ENCODE measurements at places on chromosomes 2 and 18.

DNA sequence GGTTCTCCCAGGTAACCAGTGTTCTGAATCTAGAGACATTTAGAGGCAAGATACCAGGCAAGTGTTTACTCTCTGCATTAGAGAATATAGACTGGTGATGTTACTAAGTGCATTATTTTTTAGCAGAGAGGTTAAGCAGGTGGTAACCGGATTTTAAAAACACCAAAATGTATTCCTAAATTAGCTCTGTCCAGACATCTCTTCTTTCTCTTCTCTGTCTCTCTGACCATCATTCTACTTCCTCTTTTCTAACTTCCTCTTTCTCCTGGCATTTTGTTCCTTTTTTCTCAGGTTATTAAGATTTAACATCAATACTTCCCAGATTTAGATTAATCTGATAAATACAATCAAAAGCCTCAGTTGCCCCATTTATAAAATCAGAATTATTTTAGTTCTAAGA is 31.7 kb upstream of the DYNC1I2 start:
- no peak for DNase-seq

GRCh38 chr2:144325086-144325485 is 194.8 kb downstream of the ZEB2 start:
- peak; percentile 59 for DNase-seq

DNA sequence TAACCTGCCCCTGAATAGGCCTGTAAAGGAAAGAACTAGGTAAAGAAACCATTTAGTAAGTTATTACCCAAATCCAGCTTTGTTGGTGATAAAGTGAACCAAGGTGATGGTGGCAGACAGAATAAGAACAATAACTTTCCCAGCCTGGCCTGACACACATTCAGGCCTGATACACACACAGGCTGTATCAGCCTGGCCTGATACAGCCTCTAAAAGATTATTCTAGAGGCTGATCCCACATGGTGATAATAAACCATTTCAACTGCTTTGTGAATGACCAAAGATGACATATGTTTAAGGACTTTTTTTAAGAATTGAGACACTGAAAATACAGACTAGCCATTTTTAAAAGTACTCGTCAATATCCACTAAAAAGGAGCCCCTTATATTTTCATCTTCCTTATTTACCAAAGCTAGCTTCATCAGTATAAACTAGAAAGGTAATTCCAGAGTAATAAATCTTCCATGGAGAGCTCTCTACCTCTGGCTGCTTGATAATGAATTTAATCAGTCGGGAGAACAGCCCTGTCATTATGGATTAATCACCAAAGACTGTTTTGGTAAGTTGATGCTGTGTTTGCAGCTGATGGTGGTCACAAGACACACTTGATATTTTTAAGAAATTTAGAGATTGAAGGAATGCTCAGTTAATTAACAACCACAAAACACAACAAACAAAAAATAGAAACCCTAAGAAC is 77.2 kb downstream of the SLC8A1 start:
- no peak for DNase-seq

GRCh38 chr2:108921096-108922030 is 67.7 kb downstream of the EDAR start:
- no peak for DNase-seq

DNA sequence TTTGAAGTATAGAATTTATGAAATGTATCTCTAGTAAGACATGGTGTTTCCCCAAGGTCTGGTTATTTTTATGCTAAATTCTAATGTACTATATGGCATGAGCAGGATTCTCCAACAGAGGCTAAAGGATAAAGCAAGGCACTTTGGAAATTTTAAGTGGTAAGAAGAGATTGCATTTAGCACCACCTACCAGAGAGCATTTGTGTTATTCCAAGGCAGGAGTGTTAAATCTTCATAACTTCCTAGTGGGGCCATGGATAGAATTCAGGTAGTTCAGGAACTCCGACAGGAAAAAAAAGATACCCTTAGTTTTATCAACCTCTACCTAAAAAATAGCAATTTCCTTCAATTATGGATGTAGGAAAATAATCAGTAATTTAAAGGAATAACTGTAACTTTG is 497.4 kb upstream of the CRIM1 start:
- DNase-seq: no peak

DNA sequence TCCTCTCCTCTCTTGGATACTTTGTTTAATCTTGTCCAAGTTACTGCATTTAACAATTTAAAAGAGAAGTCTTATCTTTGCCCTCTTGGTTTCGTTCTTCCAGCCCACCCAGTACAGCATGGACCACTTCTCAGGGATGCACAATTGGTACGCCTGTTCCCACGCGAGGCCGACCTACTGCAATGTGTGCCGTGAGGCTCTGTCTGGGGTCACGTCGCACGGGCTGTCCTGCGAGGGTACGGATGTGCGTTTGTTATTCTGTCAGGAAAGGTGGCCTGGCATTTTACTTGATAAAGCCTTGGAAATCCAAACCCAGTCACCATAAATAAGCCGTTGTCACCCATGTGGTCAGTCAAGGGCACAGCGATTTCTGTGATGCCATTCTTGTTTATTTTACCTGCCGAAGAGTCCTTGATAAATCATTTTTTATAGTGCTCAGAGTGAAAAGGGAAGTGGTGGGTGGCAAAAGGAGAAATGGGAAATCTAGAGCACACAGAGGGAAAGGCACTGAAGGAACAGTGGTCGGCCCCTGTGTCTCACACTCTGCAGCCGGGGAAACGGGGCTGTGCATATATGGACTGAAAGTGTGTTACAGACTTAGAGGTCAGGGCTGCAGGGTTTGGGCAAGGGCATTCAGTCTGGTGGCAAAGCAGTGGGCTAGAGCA is 80.5 kb downstream of the DGKD start:
- no peak for DNase-seq

GRCh38 chr2:170423919-170424318 is 246.0 kb downstream of the MYO3B start:
- no peak for DNase-seq

DNA sequence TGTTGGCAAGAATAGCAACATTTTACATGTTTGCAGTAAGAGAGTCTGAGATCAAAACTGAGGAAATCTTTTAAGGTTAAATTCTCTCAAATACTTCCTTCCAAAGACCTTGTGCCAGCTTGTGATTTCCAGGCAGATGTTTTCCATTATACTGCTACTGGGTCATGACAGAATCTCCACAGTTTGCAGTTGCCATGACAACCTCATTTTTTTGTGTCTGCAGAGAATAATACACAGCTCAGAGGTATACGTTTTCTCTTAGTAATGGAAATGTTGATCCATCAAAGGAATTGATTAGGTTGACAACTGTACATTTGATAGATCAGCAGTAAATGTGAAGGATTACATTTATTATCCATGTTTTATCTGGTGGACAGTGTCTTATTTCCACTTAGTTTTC is 29.1 kb upstream of the CSRNP3 start:
- DNase-seq: no peak

GRCh38 chr2:7634409-7634808 is 717.2 kb downstream of the RNF144A start:
- DNase-seq: no peak

DNA sequence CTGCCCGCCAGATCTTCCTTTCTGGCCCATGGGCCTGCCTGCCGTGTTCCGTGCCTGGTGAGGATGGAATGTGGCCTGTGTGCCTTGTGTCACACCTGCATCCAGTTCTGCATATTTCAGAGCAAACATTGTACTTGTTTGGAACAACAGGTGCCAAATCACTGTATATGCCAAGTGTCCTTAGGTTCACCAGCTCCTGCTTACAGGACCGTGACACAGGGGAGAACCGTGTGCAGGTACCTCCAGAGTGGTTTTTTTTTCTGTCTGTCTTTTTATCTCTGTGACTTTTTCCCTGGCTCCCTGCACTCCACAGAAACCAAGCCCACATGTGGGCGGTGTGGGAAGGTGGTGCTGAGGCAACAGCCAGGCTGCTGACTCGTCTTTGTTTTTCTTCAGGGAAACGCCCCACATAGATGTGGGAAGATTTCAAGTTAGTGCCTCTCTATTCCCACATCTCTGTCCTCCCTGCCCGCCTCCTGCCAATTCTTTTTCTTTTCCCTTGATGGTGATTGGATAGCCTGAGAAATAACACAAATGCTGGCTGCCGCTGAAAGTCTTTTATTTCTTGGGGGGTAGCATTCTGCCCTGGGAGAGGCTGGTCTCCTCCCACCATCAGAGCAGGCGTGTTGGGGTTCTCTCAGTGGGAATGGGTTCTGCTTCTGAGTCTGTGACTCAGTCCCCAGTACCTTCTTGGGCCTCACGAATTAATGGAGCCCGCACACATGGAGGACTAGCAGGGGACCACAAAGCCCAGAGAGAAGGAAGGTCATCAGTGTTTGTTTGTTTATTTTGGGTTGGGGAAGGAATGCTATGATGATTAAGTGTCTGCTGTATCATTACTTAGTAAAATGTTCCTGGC is 21.4 kb downstream of the GRHL1 start:
- no peak for DNase-seq

GRCh38 chr2:3762771-3763447 is 59.5 kb downstream of the DCDC2C start:
- DNase-seq: no peak

- DNase-seq: no peak
Observed at GRCh38 chr2:12096051-12096787, 349.8 kb downstream of the LPIN1 start.

DNA sequence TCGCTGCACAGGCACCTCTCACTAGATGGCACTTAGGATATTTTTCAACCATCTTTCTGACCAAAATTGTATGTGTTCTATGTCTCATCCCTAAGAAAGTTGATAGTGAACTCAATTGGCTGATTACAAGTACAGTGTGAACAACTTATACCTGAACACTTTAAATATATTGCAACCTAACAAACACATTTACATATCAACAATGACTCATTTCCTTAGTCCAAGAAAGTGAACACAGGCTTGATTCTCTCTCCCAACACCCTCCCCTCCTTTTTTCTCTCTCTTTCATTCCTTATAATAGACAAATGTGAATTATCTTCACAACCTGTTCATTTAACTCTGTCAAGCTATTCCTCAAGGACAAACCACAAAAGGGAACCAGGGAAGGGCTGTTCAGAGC is 192.0 kb downstream of the SLC8A1 start:
- no peak for DNase-seq

GRCh38 chr18:58476516-58477256 is 152.2 kb downstream of the ALPK2 start:
- DNase-seq: no peak

DNA sequence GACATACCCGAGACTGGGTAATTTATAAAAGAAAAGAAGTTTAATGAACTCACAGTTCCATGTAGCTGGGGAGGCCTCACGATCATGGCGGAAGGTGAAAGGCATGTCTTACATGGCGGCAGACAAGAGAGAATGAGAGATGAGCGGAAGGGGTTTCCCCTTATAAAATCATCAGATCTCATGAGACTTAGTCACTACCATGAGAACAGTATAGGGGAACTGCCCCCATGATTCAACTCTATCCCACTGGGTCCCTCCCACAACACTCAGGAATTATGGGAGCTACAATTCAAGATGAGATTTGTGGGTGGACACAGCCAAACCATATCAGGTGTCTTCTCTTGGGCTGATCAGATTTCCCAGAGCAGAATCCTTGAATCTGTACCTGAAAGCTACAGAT is 617.3 kb upstream of the ID2 start:
- no peak for DNase-seq

- DNase-seq: no peak
Observed at GRCh38 chr18:45761512-45762114, 37.6 kb downstream of the SLC14A1 start.

DNA sequence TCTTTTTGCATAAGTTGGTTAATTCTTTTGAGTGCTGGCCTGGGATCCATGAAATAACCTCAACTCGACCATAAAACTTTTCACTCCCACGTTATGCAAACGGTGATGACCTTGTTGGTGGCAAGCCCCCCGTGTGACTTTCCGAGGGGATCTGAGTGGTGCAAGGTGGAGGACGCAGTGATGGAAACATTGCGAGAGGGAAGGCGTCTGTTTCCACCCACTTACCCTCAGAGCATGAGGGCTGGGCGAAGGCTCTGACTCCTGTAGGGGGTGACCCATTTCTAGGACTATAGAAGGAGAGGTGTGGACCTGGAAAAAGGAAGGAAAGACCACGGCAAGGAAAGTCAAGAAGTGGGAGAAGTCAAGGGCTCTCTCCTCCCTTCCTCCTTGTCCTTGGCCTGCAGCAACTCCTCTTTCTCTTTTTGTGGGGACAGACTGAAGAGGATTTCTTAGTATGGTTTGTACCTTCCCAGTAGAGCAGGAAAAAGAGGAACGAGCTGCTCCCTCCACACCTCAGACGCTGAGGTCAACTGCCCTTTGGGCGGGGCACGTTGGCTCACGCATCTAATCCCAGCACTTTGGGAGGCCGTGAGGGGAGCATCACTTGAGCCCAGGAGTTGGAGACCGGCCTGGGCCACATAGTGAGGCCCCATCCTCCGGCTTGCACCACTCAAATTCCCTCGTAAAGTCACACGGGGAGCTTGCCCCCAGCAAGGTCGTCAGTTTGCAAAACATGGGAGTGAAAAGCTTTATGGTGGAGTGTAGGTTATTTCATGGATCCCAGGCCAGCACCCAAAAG is 15.5 kb upstream of the CD8A start:
- no peak for DNase-seq

Data from CD4-positive, alpha-beta T cell treated with Interleukin-15 for 4 hours (primary cell).